Posterior cingulate gyrus (tissue), 11 donors: ENCODE measurements at places on chromosomes 3 and 15.

DNA sequence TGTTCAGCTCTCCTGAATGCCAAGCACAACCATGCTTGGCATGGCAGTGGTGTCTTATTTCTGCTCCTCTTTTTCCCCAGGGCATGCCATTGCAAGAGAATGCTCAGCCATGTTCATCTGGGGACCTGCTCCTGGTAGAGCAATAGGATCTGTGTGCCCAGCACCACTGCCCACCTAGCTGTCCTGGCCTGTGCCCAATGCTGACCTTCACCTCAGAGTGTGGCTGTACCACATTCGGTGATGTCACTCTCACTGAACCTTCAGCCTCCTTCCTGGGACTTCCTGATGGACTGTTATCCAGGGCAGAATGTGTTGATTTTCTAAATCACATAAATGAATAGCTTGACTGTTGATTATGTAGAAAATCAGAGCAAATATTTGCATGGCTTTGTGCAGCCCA lies 42.0 kb downstream of the AGTR1 start:
- no peak for DNase-seq

DNA sequence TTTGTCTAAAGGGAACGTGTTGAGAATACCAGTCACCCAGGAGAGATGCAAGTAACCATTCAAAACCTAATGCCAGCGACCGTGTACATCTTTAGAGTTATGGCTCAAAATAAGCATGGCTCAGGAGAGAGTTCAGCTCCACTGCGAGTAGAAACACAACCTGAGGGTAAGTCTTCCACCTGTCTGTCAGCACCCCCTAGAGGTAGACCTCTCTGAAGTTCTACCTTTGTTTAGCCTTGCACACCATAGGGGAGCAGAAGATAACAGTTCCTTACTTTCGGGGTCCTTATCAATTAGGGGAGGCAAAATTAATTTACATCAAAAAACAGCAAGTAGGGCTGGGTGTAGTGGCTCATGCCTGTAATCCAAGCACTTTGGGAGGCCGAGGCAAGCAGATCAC lies 124.4 kb downstream of the HCN4 start:
- no peak for DNase-seq

GRCh38 chr3:132311841-132312240 lies 5.4 kb upstream of the ACP3 start:
- DNase-seq, result no peak

GRCh38 chr3:147616998-147617619 lies 207.9 kb downstream of the ZIC1 start:
- DNase-seq, result no peak

GRCh38 chr15:68344600-68344999 lies 67.1 kb downstream of the FEM1B start:
- DNase-seq, result no peak

- DNase-seq, result no peak
Observed at GRCh38 chr15:48273049-48273448, 58.2 kb upstream of the DUT start.

DNA sequence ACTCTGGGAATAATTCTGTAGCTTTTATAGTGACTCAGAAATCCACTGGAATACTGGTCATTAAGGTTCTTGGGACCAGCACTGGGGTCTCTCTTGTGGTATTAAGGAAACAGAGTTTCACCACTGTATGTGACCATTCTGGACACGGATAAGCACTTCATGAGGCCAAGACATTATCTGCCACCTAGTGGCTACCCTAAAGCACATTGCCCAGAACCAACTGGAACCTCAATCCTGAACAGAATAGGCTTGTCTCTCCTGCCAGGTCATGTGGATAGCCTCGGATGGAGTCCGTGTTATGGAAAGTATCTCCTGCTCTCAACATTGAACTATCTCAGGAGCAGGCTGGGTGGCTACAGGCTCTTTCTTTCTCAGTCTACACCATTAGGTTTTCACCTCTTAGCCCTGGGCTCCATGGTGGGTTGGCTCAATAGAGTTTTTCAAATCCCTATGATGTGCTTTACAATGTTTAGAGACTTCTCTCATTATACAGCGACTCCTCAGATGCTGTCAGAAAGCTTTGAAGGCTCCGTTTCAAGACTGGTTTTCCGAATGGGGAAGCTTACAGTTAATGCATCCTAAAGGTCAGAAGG lies 167.6 kb upstream of the ST8SIA2 start:
- DNase-seq, result no peak

- DNase-seq, result no peak
Observed at GRCh38 chr3:44825264-44825925, 36.3 kb upstream of the TMEM42 start.

DNA sequence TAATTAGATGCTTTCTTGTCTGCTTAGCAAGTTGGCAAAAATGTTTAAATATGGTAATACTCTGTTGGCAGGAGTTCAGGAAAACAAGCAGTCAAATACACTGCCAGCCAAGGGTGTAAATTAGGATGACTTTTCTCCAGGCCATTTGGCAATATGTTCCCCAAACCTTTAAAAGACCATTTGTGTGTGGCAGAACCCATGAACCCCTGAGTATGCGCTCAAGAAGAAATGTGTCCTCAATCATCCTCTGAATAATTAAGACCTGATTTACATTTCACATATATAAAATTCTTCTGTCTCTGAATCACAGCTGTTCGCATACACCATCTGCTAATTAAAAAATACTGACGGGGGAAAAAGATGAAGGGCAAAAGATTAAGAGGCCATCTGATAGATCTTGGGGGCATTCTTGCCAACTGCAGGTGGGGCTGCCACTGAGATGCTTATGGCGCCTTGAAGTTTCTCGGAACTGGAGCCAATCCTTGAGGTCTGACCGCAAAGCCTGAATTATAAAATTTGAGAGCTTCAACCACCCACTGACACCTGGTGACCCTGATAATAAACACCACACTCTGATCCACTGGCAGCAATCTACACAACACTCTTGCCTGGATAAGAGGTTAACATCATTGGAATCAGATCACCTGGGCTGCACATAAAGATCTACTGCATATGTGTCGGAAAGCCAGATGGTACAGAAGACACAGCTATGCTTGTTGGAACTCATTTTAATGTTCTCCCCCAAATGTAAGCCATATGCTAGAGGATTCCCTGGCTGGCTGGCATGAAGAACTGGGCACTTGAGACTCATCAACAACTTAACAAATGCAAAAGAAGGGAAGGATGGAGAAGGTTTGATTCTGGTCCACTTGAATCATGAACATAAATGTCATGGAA lies 190.6 kb downstream of the OSBPL10 start:
- no peak for DNase-seq

GRCh38 chr3:49785565-49786356 lies 581 bp downstream of the IP6K1 start:
- DNase-seq, result no peak

- DNase-seq, result peak; percentile 95
Observed at GRCh38 chr3:184261270-184261853, at the start of gene CAMK2N2. Gene CAMK2N2 (minus strand): TSS chr3:184261553. CDS start chr3:184261285, 268 bp downstream.

- DNase-seq, result no peak
Observed at GRCh38 chr15:34055868-34056595, 17.0 kb upstream of the AVEN start.

DNA sequence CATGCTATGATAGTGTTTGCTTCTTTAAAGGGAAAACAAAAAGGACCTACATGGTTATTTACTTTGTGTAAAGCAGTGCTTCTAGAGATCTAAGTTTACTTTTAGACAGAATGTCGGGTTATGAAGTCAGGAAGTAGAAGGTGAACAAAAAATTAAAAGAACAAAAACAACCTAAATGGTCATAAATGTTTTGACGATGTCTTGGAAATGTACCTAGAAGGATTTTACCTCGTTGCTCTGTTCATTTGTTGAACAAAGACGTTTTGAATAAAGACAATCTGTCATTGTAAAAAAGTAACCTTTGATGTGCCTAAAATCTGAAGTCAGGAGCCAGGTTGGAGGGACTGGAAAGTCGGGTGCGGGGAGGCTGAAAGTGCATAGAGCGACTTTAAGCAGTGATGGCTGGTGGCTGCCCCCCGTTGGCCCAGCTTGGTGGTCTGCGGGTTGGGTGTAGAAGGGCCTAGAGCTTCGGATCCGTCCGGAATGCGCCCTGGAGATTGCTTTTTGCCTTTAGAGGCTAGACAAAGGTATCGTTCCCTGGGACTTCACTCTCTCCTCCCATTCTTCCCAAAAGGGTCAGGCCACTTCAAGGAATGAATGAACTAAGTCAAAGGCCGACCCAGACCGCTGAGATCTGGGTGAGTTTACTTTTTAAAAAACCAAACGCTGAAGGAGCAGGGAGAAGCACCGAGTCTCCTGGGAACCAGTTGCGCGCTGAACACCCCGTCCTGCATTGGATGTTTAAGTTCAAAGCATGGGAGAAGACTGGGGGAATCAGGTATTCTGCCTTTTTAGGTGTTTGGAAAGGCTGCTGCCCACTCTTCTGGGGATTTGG lies 2.1 kb downstream of the SOX14 start:
- no peak for DNase-seq

DNA sequence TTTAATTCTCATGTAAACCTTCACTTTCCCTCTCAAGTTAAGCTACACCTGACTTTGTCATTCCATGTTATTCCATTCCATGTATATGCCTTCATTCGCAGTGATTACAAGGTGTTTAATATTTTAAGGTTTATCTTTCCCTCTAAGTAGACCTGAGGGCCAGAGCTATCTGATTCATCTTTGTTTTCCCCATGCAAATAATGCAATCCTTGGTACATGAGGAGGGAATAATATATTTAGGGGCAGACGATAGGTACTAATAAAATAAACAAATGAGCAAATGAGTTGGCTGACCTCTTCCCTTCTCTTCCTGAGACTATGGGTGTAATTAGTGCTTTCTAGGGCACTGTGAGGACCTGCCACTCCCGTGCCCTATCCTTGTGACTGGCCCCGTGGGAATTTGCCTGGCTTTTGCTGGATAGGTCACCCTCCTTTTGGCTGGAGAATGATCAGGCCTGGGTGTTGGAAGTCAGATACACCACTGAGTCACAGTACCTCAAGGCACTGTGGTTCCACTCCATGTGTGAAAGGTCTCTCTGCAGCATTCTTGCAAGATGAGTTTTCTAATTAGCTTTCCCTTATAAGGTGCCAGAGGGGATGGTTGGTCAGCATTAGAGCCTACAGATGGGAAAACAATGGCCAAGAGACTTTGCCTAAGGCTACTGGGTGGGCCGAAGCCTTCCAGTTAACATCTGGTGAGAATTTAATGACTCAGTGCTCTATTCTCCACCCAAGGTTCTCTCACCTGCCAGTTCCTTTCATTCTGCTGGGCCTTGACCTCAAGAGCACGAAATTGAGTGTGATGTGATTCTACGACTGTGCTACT lies 183.2 kb downstream of the P3H2 start:
- DNase-seq, result no peak

GRCh38 chr3:66816090-66816761 lies 181.9 kb upstream of the KBTBD8 start:
- DNase-seq, result no peak

GRCh38 chr3:143806038-143806437 lies 42.2 kb downstream of the SLC9A9 start:
- DNase-seq, result no peak

GRCh38 chr15:52111517-52112202 lies 915 bp downstream of the BCL2L10 start:
- DNase-seq, result no peak

DNA sequence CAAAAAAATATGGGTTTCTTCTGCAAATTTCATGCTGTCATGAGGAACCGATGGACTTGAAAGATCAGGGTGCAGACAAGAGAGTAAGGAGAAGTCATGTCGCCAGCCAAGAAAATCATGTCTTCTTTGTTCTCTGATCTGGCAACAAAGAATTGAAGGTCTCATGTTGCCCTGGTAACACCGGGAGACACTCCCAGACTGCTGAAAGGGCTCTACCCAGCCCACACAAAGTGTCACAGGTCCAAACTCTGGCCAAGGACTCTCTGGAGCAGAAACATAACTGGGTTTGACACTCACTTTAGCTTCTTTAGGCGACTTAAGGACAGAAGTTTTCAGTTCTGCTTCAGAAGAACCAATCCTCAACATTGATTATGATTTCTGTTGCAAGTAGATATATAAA lies 42.9 kb downstream of the SIDT1 start:
- DNase-seq, result no peak

- DNase-seq, result no peak
Observed at GRCh38 chr3:17227472-17227871, 342.7 kb downstream of the PLCL2 start.

GRCh38 chr3:123773681-123774431 lies 110.3 kb downstream of the MYLK start:
- DNase-seq, result peak; percentile 28

DNA sequence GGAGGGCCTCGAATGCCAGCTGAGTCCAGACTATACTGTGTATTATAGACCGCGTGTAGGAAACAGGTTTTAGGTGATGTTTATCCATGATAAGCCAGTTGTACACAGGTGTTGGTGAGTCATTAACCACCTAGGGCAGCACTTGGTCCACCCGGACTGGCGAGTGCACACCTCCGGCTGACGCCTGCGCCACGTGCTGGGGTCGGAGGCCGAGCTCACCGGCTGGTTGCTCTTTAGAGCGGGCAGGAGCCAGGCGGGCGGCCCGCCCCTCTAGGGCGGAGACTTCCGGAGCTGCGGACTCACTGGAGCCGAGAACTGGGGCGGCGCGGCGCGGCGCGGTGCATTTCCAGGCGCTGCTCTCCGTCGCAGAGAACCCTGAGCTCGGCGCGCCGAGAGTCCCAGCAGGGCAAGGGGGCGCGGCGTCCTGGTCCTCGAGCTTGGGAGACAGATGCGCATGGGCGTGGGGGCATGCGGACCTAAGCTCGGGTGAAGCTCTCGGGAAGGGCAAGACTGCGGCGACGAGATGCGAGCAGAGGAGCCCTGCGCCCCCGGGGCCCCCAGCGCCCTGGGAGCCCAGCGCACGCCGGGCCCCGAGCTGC lies at the start of gene ESYT3:
ESYT3 (plus strand) TSS at position 341 of the 599 bp plus-strand sequence; CDS start at position 524, 183 bp downstream.
- DNase-seq, result peak; percentile 73

DNA sequence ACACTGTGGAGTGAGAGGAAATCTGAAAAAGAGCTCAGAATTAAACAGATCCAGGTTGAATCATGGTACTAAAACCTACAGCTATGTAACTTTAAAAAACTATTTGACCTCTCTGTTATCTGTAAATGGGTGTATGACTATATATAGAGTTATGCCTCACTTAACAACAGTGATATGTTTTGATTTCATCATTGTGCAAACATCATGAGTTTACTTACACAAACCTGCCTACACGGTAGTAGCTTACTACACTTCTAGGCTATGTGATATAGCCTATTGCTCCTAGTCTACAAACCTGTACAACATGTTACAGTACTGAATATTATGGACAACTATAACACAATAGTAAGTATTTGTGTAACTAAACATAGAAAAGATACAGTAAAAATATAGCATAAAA lies 191.6 kb upstream of the MEIS2 start:
- no peak for DNase-seq

- DNase-seq, result no peak
Observed at GRCh38 chr15:54091651-54092050, 113.4 kb downstream of the UNC13C start.

DNA sequence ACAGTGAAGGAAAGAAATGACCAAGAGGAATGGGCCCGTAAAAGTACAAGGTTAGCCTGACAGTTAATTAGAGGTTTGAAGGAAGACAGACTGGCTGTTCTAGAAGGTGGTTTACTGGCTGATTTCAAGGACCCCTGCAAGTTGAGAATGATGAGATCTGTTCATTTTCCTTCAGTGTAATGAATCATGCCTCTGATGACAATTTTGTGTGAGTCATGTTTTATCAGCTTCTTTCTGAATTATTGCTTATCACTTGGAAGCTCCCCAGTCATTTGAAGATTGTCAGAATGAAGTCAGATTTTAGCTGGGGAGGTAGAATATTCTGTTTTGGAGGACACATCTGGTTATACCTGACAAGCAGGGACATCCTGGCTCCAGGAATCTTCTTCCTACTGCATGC lies 50.6 kb downstream of the DRD3 start:
- DNase-seq, result no peak
